ENCODE measurements at places on chromosomes 2 and 18.

GRCh38 chr18:75478996-75479880, 51.7 kb upstream of the SMIM21 start:
- DNase-seq = no peak

- DNase-seq = no peak
Measured at GRCh38 chr2:2134037-2134436, 197.0 kb downstream of the MYT1L start.

- no peak for DNase-seq
Measured at GRCh38 chr2:28654663-28655320, 96.8 kb upstream of the PPP1CB start.

DNA sequence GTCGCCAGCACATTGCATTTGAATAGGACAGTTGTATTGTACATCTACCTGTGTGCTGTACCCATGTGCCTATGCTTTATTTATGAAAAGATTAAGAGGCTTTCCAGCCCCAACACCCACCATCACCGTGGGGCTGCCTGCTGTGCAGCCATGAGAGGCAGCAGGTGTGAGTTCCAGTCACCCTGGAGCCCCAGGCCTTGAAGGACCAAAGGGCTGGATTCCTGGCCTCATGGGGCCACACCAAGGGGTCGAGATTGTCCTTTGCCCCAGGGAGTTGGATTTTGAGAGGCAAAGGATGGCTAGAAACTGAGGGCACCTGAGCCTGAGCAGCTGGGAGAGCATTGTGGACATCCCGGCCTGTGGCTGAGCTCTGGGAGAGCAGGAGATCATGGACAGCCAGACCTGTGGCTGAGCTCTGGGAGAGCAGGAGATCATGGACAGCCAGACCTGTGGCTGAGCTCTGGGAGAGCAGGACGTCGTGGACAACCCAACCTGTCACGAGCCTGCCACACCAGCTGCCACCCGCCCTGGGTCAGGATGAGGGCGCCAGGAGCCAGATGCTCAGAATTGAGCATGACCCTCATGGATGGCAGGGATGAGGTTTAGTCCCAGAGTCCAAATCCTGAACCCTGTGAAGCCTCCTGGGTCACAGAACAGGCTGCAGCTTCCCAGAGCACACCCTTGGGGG, 182.5 kb upstream of the RAB6C start:
- no peak for DNase-seq

- peak; percentile 15 for DNase-seq
Measured at GRCh38 chr2:111209045-111209514, 88.4 kb downstream of the BCL2L11 start.

GRCh38 chr2:170822290-170823087, 5.8 kb downstream of the GAD1 start:
- no peak for DNase-seq

DNA sequence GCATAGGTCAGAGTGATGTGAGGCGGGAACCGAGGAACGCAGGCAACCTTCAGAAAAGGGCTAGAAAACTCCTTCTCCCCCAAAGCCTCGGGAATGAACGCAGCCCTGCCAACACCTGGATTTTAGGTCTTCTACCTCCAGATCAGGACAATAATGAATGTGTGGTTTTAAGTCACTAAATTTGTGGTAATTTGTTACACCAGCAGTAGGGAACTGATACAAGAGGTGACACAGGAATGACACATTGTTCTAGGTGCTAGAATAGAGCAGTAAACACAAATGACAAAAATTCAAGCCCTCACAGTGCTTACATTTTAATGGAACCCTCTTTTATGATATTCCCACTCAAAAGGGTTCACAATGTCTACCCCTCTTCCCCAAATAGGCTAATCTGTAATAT, 39.2 kb upstream of the EML4 start:
- no peak for DNase-seq

GRCh38 chr18:51614967-51615571, 417.6 kb upstream of the MEX3C start:
- DNase-seq = no peak

GRCh38 chr2:20425371-20425881, 21.4 kb upstream of the RHOB start:
- DNase-seq = no peak

GRCh38 chr2:46699934-46700256, 215.7 kb downstream of the MCFD2 start:
- no peak for DNase-seq

- no peak for DNase-seq
Measured at GRCh38 chr2:151649966-151650365, 84.3 kb downstream of the NEB start.

DNA sequence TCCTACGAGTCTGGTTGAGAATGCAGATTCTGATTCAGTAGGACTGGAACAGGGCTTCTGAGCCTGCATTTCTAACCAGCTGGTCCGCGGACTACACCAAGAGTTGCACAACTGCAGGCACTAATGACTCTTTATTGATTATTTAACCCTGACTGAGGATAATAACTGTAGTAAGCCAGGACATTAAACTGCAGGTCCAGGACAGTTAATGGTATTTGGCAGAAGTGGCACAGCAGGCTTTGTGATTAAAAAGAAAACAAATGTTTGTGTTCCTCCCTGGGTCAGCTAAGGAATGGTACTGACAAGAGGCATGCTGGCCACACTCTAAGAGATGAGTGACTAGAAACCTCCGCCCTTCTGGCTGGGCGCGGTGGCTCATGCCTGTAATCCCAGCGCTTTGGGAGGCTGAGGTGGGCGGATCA, 59.4 kb downstream of the ALPK2 start:
- no peak for DNase-seq

DNA sequence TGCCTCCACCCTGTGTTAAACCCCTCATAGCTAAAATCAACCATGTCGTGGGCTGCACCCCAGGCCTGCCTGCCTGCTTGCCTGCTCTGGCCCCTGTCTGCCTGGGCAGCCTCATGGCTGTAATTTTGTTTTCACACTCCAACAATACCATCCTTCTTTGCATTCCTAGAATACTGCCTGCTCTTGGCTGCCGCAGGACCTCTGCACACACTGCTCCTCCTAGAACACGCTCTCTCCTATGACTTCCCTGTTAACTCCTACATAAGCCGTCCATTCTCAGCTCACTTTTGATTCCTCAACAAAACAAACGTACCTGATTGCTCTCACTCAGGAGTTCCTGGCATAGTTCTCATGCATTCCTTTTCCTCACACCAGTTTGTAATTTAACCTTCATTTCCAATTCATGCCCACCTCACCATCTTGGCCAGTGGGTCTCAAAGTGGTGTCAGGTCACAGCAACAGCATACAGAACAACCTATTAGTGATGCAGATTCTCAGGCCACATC, 2.5 kb downstream of the UXS1 start:
- DNase-seq = no peak

- DNase-seq = no peak
Measured at GRCh38 chr2:39975476-39976020, 196.5 kb upstream of the THUMPD2 start.

- DNase-seq = peak; percentile 90
Measured at GRCh38 chr2:96509114-96509846, 4.1 kb upstream of the NEURL3 start.

DNA sequence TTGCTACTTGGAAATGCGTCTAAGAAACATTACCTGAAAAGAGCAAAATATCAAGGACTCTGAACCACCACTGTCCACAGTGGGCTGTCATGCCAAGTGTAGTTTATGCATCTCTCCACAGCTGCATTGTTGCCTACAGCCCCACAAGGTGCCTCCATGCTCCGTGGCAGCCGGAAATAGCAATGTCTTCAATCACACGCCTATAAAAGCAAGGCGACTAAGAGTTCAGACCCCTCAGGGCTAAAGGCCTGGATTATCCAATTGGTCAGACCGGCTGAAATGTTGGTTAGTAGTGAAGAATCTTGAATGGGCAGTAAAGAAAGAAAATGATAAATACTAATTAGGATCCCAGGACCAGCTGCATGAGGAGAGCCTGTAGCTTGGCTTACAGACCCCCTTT, 114.0 kb upstream of the SLC35G4 start:
- no peak for DNase-seq

GRCh38 chr2:54683596-54683995, 39.9 kb upstream of the EML6 start:
- no peak for DNase-seq

GRCh38 chr2:172279813-172280212, 147.6 kb upstream of the ITGA6 start:
- no peak for DNase-seq

GRCh38 chr2:84115173-84115857, 343.8 kb downstream of the SUCLG1 start:
- DNase-seq = no peak

DNA sequence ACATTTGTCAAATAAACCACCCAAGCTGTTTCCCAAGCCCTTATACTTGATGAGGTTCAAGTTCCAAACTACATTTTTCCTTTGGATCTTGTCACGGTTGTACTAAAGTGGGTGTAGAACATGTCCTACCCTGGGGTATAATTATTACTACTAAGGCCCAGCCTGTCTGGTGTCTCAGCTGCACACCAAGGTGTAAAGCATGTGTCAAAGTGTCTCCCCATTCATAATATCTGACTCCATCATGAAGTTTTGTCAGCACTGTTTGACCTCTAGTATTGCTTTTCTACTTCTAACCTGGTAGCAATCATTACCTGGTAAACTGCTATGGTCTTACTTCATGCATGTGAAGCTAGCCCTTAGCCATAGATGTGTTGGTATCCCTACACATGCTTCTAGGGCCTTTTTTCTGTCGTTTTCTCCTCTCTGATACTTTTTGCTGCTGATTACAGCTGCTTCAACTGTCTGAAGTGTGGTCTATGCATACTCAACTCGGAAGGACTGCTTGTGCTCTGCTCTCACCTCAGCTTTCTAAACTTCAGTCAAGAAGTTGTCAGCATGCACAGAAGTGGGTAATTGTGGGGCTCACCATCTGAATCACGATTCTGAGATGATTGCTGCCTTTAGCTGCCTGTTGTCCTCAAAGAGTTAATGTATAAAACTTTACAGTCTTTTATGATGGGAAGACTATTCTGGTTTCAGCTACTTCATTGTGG, 445.7 kb upstream of the TRIB2 start:
- no peak for DNase-seq

DNA sequence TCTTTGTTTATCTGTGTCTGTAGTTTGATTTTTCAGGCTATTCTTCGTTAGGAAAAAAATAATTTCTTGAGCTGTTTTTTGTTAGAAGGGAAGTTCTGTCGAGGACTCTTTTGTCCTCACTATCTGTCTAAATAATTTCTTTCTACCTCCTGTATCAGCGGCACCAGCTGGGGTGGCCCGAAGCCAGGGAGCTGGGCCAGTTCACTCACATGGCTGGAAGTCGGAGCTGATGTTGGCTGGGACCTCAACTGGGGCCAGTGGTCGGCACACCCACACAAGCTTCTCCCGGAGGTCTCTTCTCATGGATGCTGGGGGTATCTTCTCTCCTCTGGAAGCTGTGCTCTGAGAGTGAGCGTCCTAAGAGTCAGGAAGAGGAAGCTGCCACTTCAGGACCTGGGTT, 8.0 kb upstream of the PDIA6 start:
- DNase-seq = no peak

DNA sequence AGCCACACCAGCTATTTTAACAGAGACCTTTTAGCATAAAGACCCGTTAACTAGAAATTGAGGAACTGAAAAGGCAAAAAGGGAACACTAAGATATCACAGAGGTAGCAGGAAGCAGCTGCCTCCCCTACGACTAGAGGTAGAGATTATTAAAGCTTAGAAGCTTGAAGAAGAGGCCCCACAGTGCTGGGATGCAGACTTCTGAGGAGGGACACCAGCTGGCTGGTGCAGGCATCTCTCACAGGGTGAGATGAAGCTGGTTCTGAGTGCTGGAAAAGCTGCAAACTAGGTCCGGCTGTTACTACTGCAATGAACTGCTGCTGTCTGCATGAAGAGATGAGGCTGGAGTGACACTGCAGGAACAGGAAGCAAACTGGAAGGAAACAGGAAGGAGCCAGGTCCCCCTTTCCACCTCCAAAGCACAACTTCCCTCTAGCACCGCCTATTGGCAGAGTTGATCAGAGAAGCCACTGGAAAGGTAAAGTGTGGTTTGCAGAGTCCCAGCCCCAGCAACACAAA, 61.2 kb upstream of the MRPS9 start:
- peak; percentile 12 for DNase-seq

DNA sequence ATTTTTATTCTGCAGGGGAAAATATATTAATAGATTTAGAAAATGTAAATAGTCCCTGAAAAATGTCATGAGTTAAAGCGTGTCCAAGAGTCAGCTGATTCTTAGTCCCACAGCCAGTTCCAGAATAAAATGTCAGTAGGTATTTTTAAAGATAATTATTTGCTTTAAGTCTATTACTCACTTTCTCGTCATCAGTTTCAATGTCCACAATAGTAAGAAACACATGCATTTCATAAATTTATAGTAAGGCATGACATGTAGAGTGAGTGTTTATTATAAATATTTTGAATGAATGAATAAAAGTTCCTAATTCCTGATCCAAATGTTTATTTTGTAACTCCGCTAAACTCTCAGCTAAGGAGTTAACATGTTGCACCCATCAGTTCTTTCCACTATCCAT, 1044.0 kb upstream of the PIK3C3 start:
- no peak for DNase-seq

DNA sequence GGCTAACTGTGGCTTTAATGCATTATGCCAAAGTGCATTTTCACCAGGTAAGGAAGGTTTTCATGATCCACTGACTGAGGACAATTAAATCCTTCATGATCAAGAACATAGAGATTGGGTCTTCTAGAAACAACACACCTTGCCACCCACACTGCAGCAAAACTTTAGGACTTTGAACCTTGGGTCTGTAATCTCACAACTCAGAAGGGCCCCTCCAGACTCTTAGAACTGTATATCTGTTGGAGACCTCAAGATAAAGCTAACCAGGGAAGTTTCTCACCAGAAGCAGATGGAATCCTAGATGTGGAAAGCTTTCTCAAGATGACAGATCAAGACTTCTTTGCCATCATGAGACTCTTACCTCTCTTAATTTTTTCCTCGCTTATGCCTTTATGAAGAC, 42.5 kb upstream of the MAT2A start:
- DNase-seq = no peak

- DNase-seq = peak; percentile 92
Measured at GRCh38 chr2:120539937-120540718, 194.2 kb downstream of the INHBB start.

GRCh38 chr18:9860682-9861081, 25.1 kb upstream of the TXNDC2 start:
- no peak for DNase-seq

DNA sequence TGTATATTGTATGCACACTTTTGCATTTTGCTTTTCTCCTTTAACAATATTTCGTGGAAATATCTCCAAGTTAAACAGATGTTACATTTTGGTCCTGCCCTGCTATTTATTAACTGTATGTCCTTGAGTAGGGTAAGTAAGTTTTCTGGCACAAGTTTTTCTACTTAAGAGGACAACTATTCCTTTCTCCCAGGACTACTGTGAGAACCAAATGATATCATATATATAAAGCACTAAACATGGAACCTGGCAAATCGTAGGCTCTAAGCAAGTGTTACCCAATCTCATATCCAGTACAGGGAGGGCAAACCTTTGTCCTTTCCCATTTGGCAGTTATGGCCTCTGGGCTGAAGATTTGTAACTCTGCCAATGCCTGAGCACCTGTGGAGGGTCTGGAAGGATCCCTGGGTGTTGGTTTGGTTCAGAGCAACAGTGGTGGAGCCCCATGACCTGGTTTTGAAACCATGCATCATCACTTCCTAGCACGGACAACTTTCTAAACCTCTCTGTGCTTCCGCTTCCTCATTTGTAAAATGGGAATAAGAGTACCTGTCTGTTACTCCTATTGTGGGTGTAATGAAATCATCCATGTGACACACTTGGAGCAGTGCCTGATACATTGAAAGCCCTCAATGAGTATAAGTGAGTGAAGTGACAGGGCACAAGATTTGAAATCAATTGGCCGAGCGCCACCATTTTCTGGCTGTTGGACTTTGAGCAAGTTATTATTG, 28.3 kb upstream of the ICOS start:
- DNase-seq = no peak
